ENCODE measurements at places on chromosomes 16 and 17.

GRCh38 chr16:46916980-46917379 lies 32.8 kb downstream of the GPT2 start:
- no peak for DNase-seq

- DNase-seq: no peak
Measured at GRCh38 chr17:46872421-46872820, 21.0 kb downstream of the WNT9B start.

GRCh38 chr16:88491560-88492310 lies 38.7 kb downstream of the ZFPM1 start:
- DNase-seq: no peak

GRCh38 chr17:60390186-60390585 lies 1.7 kb downstream of the USP32 start:
- no peak for DNase-seq

- DNase-seq: no peak
Measured at GRCh38 chr16:15856901-15857698, at the start of gene MYH11. Gene MYH11, minus strand, starts transcription at chr16:15857028. Its CDS starts 18,776 bp downstream, at chr16:15838252.

- no peak for DNase-seq
Measured at GRCh38 chr17:71208111-71208704, 912.6 kb upstream of the SOX9 start.

DNA sequence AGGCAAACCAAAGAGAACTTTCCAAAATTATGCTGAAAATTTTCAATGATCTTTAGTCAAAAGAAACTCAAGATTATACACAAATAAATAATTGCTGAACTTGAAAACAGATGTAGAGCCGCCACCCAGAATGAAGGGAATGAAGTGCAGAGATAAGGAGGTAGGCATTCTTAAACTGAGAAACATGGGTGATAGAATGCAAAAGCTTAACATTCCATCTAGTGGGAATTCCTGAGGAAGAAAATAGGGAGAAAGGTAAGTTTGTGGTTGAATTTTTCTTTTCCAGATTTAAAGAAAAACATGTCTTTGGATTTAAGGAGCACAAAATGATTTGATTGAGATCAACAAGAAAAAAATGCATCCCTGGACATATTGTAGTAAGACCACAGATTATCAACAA lies 108.3 kb downstream of the ELAC2 start:
- no peak for DNase-seq

Data from stimulated activated CD4-positive, alpha-beta T cell treated with anti-CD3 and anti-CD28 coated beads, Interleukin-2, amount 100 ng/mL, for 4 hours (primary cell).